NCI-H526 (cell line): ENCODE measurements at places on chromosomes 1 and 21.

GRCh38 chr1:22159891-22160290 lies 17.0 kb upstream of the WNT4 start:
- DNase-seq: no peak

- no peak for DNase-seq
Measured at GRCh38 chr1:234702342-234703000, 92.5 kb upstream of the IRF2BP2 start.

DNA sequence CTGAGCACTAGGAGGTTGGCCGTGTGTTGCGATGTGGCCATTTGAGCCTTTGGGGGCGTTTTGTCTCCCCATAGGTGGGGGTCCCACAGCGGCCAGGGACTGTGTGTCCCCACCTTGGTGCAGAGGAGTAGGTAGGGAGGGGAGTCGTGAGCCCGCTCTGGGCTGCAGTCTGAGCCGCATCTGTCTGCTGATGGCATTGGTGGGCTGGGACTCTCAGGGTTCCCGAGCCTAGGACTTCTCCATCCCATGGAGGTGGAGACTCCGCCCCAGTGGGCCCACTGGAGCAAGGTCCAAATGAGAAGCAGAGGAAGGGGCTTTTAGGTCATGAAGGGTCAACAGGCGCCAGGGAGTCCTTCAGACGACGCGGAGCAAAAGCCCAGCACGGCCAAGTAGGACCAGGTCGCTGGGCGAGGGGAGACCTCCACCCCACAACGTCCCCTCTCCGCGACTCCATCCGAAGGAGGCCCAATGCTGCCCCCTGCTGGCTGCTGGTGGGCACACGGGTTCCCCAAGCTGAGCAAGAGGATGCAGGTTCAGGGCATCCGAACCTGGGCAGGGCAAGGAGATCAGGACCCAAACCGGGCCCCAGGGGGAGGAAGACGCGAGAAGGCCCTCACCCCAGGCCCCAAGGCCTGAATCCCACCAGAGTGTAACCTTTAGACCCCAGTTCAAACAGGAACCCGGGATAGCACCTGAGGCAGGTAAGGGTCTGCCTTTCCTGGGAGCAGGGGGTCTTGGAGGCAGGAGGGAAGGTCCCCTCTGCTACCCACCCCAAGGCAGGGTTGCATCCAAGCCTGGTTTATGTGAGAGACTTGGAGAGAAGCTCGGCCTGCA lies 14.9 kb downstream of the TTC34 start:
- DNase-seq: no peak

GRCh38 chr1:243471754-243472745 lies 216.2 kb downstream of the SDCCAG8 start:
- no peak for DNase-seq

DNA sequence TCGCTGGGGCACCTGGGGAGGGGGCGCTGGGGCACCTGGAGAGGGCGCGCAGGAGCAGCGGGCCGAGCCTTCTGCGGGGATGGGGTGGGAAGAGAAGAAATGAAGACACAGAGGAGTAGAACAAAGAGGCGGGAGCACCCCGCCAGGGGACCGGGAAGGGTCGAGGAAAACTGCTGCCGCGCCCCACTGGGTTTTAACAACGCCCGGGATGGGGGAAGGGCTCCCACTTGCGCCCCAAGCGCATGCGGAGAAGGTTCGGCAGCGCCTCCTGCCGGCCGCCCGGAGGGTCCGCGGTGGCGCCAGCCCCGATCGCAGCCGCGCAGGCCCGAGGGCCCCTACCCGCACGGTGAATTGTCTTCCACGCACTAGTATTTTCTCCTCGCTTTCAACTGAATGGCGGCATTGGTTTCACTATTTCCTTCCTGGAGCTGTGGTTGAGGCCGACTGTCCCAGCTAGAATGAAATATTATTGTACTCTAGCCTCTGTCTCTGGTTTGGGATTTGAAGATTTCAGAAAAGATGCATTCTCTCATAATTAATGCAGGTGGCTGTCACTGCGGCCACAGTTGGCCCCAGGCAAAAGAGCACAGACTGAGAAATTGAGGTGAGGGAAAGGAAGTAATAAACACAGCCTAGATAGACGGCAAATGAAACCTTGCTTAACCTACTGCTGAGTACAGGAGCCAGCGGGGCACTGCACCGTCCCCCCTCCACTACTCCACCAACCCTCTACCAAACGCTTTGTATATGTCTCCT lies 57.3 kb downstream of the MAB21L3 start:
- peak; percentile 78 for DNase-seq

- no peak for DNase-seq
Measured at GRCh38 chr21:43355925-43356289, 71.0 kb downstream of the SIK1 start.

DNA sequence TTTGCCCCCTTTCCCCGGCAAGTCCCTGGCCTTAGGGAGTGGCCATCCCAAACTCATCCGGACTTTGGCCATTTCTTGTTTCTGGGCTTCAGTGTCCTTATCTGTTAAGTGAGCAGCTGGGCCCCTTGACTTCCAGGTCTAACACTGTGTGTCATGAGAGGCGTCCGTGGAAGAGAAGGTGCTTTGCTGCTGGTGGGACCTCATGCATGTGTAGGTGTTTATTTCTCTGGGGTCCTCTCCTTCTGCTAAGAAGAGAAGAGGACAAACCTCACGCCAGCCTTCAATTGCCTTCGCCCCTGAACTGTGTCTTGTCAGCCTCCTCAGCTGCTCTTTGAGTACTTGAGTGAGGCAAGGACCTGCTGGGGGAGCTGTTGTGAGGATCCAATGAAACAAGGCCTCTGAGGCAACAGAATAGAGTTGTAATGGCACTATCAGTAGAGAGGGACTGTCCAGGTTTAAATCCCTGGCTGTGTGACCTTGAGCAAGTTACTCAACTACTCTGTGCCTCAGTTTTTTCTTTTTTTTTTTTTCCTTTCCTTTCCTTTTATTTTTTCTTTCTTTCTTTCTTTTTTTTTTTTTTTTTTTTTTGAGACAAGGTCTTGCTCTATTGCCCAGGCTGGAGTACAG lies 72.5 kb downstream of the RUNX3 start:
- DNase-seq: no peak

- DNase-seq: no peak
Measured at GRCh38 chr21:45330851-45331261, 43.2 kb upstream of the POFUT2 start.

DNA sequence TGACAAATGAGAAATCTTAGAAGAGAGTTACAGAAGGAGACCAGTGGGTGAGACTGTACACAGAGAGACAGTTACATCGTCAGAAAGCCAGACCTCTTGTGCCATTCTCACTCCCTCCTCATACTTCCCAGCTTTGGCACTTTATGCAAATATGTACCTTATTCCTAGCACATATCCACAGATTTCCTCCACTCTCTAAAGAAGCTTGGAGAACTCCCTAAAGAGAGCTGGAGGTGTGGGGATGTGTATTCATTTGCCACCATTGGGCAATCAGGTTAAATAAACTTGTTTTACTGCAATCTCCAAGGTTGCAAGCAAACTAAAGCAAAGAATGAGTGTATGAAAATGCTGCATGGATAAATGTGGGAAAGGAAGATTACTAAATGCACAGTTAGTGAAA lies 380.9 kb upstream of the PRMT6 start:
- DNase-seq: no peak

- no peak for DNase-seq
Measured at GRCh38 chr1:55190109-55190508, 25.1 kb downstream of the USP24 start.

DNA sequence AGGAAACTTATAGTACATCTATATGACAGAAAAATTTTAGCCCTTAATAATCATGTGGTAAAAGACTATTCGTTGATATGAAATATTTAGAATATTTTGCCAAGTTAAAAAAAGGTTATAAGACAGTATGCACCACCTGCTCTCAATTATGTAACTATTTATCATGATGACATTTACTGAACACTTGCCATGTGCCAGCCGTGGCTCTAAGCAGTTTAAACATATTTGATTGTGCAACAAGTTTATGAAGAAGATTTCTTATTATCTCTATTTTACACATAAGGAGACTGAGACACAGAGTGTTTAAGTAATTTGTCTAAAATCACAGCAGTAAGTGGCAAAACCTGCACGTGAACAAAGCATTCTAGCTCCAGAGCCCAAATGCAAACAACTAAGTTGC lies 199.3 kb upstream of the JUN start:
- no peak for DNase-seq

GRCh38 chr1:205072881-205073280 lies 11.4 kb downstream of the TMEM81 start:
- no peak for DNase-seq

DNA sequence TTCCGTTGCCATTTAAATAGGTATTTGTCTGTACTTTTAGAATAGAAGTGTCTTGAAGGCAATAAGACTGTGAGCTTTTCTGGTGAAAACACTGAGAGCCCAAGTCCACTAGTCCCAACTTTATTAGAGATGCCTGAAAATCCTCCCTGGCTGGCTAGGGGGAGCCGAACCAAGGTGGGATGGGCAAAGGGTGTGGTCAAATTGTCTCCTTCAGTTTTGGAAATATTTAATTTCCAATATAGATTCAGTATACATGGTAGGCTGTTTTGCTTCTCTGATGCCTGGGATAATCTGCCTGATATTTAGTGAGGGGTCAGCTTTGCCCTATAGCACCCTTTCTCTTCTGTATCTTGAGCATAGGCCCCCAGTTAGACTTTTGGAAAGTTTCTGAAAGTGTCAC lies 3.5 kb downstream of the ROR1 start:
- DNase-seq: no peak

GRCh38 chr1:227712648-227713047 lies 22.5 kb downstream of the JMJD4 start:
- DNase-seq: no peak

- no peak for DNase-seq
Measured at GRCh38 chr1:16434501-16434900, 2.7 kb downstream of the SPATA21 start.

- DNase-seq: no peak
Measured at GRCh38 chr1:90561103-90561783, 155.9 kb downstream of the BARHL2 start.

GRCh38 chr1:4596486-4596885 lies 57.9 kb upstream of the AJAP1 start:
- no peak for DNase-seq

DNA sequence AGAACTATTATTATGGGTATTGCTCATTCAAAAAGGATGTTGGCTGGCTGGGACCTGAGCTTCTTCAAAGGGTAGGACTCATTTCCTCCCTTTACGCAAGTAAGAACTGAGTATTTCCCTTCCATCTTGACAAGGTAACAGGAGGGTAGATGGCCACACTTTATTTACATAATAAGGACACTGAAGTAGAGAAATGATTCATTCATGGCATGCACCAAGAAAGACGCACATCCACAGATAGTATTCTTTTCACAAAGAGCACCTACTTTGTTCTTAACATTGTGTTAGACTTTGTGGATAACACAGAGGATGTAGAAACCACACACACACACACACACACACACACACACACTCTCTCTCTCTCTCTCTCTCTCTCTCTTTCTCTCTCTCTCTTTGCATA lies 82.9 kb downstream of the FAM78B start:
- DNase-seq: no peak

DNA sequence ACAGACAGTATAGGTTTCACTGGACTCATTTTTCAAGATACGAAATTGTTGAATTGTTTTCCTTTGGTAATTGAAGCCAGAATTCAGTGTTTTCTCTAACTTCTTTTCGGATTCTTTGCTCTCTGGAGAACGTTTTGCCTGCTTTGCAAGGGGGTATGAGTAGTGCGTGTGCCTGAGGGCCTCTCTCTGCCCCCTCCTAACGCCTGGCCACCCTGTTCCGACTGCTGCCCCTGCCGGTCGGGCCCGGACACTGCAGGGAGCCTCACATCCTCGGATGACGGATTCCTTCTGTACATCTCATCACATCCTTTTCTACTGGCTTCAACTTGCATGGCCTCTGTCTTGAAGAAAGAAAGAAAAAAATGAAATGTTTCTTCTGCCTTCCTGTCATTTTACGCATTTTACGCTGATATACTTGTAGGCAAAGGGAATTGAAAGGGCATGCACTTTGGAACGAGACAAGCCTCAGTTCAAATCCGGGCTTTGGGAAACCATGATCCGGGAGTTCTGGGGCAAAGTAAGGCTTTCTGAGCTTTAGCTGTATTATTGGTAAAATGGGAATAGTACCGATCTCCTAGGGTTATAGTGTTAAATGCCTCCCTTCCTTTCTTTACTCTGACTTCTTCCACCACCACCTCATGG lies 65.1 kb downstream of the DISC1 start:
- DNase-seq: no peak

- no peak for DNase-seq
Measured at GRCh38 chr1:78622548-78622947, 2.3 kb downstream of the IFI44L start.

GRCh38 chr1:114831276-114831994 lies 23.2 kb upstream of the SYCP1 start:
- DNase-seq: no peak

DNA sequence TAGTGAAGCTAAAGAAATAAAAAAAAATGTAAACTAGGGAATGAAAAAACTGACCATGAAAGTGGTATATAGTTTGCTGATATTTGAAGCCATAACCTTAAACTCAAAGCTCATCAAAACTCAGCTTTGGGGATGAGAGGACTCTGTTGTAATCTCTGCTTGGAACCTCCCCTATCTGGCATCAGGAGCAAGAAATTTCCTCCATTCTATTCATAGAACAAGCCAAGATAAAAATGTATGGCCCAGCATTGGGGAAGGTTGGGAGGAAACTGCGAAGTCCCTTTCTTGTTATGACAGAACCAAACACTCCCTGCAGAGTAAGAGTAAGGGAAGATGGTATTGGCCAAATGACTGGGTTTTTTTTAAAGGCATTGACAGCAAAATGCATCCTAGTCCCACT lies 35.6 kb downstream of the MCOLN2 start:
- no peak for DNase-seq

DNA sequence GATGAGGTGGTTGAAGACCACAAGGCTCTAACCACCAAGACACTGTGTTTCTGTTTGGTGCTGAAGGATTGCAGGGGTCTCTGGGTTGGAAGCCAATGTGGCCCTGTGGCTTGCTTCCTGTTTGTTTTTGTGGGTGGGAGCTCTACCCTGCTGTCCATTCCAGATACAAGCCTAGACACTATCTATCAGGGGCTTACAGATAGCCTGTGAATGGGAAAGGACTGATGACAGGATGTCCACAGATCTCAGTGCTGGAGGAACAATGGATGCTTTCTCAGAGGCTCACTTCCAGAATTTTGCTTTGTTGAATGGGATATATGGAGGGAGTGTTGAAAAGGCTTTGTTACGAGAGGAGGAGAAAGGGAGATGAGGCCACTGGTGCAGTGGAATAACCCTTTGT lies 69.7 kb downstream of the NOS1AP start:
- DNase-seq: no peak

- DNase-seq: no peak
Measured at GRCh38 chr21:45300786-45301520, 13.3 kb upstream of the POFUT2 start.

- DNase-seq: no peak
Measured at GRCh38 chr1:2601721-2602303, 15.2 kb downstream of the PRXL2B start.

- DNase-seq: no peak
Measured at GRCh38 chr1:176847052-176847451, 317.5 kb downstream of the ASTN1 start.

- no peak for DNase-seq
Measured at GRCh38 chr1:92820024-92820423, 11.8 kb upstream of the RPL5 start.

GRCh38 chr1:103248417-103249102 lies 140.2 kb upstream of the COL11A1 start:
- DNase-seq: no peak

GRCh38 chr1:175146529-175147213 lies 45.9 kb downstream of the KIAA0040 start:
- DNase-seq: peak; percentile 96

- DNase-seq: peak; percentile 79
Measured at GRCh38 chr1:17335821-17336710, 28.1 kb downstream of the PADI4 start.

- DNase-seq: no peak
Measured at GRCh38 chr21:31161157-31161556, 122.9 kb upstream of the KRTAP19-8 start.
